ENCODE measurements at places on chromosomes 6 and 20.

DNA sequence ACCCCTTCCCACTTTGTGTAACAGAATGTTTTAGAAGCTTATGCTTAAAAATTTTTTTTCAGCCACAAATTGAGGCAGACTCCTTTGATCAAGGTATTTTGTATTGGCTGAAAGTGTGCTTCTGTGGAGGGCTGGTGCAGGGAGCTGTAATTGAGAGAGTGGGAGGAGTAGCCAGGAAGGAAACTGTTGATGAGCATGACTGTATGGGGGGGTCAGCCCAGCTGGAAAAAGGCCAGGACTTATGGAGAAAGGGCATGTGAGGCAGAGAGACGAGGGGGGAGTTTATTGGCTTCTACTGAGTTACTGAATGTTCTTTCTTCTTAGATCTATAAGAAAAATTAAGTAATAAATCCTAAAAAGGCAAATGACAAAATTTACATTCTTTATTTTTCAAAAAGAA is 13.4 kb downstream of the RFPL4B start:
- DNase-seq: no peak

DNA sequence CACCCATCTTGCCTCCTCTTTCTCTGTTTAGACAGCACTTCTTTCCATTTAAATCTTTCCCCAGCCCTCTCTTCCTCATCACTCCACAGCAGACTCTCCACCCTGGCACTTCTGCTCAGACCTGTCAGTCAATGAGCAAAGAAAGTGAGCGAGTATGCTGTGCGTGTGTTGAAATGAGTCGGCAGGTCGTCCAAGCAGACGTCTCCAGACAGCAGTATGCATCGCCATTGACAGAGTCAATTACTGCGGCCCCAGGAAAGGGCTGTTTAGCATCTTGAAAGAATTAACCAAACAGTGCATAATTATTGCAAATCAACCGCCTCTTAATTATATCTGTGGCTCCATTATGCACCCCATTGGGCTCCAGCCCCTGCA is 54.8 kb upstream of the KCNG1 start:
- no peak for DNase-seq

- no peak for DNase-seq
Measured at GRCh38 chr6:13159300-13159699, 169.0 kb downstream of the TBC1D7 start.

DNA sequence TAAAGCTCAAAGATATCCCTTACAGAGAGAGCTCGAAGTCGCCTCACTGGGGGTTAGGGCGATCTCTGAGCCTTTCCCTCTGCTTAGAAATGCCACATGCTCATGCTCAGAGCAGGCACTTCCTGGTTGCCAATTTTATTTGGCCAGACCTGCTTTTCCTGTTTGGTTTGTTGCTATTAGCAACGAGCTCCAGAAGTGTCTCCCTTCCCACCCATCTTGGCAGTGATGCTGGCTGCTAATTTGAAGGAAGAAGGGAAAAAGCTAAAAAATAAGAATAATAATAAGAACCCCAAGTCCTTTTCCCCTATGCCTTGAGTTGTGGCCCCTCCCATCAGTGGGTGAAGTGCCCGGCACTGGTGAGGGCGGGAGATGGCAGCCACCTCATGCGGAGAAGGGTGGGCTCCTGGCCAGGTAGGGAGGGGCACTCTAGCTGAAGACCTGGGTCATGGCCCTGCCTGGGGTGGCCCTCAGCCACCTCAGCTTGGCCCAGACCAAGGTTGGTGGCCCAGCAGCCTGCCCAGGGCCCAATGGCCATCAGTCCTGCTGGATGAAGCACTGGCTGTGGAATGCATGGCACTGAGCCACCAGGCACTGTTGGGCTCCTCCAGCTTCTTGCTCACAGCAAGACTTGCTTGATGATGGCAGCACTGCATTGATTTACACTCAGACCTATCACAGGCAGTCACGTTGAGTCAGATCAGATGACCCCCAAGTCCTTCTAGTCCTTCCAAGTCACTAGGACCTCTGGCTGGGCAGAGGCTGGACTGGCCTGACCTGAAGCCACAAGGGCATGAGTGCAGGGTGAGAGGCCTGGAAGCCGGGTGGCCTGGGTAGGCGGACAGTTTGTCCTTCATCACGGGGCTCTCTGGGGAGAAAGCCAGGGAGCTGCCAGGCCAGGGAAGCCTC is 79.0 kb downstream of the SYNJ2 start:
- no peak for DNase-seq

DNA sequence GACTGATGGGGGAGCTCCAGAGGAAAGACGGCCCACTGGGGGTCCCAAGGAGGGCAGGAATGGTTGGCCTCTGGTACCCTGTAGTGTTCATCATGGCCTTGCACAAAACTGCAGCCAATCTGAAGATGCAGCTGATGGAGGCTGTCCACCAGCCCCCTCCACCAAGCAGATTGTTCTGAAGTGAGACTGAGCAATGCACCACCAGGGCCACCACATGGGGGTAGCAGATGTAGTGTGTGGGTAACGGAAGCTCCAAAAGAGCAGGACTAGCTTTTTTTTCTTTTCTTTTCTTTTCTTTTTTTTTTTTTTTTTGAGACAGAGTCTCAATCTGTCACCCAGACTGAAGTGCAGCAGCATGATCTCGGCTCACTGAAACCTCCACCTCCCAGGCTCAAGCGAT is 181.0 kb upstream of the MYLIP start:
- no peak for DNase-seq

- no peak for DNase-seq
Measured at GRCh38 chr6:83884523-83884922, 25.0 kb downstream of the CYB5R4 start.

- DNase-seq: no peak
Measured at GRCh38 chr6:124986164-124986563, 23.9 kb downstream of the RNF217 start.

- DNase-seq: no peak
Measured at GRCh38 chr6:119922814-119923213, 573.3 kb upstream of the MAN1A1 start.

DNA sequence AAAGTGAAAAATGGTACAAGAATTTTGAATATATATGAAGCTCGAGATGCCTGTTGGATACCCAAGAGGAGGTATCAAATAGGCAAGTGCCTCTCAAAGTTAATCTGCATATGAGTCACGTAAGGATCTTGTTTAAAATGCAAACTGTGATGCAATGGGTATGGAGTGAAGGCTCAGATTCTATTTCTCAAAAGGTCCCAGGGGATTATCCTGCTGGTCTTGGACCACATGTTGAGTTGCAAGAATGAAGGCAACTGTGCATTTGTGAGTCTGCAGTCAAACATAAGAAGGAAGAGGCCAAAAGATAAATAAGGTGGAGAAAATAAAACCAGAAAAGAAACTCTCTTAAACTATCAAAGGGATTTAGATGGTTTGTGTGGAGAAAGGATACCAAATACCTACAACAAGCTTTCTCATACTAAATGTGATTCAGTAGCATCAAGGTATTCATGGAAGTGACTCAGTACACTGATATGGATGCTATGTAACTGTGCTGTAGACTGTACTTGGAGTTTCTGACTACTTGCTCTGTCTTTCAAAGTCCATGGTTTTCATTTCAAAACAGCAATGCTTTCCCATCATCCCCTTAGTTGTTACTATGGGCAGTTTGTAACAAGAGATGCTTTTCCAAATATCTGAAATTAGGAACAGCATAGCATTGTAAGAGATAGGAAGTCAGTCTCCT is 106.3 kb downstream of the GFRAL start:
- DNase-seq: no peak

- no peak for DNase-seq
Measured at GRCh38 chr6:39778581-39779255, 13.5 kb upstream of the DAAM2 start.
